Activated T-helper 9 cell treated with anti-CD3 and anti-CD28 coated beads, Interleukin-2, amount 50 U/mL, for 16 hours (primary cell): ENCODE measurements at places on chromosomes 1 and 21.

DNA sequence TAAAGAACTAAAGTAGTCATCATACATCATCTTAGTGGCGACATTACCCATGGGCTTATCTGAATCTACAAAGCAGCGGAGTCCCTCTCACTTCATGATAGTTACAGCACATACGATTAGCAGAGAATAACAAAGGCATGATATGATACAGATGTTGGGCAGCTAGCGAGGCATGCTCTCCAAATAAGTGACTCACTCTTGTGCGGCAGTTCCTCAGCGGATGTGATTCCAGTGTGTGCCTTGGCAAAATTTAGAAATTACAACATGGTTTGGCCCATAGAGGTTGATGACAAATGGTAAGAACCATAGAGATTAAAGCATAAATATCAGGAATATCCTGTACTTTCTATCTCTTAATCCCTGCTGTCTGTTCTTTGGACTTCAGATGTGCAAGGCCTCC, 48.1 kb upstream of the PAXBP1 start:
- DNase-seq = no peak

GRCh38 chr1:199946305-199947155, 81.0 kb upstream of the NR5A2 start:
- DNase-seq = no peak

DNA sequence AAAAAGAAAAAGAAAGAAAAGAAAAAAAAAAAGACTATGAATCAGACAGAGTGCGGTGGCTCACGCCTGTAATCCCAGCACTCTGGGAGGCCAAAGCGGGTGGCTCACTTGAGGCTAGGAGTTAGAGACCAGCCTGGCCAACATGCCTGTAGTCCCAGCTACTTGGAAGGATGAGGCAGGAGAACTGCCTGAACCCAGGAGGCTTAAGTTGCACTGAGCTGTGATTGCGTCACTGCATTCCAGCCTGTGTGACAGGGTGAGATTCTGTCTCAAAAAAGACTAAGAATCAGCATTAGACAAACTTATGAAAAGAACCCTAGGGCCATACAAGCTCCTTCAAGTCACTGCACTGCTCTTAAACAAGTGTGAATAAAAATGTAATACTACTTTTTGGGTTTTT, 16.9 kb downstream of the PSMB4 start:
- DNase-seq = no peak

- no peak for DNase-seq
Observed at GRCh38 chr1:38992412-38993111, 1.5 kb downstream of the AKIRIN1 start.

DNA sequence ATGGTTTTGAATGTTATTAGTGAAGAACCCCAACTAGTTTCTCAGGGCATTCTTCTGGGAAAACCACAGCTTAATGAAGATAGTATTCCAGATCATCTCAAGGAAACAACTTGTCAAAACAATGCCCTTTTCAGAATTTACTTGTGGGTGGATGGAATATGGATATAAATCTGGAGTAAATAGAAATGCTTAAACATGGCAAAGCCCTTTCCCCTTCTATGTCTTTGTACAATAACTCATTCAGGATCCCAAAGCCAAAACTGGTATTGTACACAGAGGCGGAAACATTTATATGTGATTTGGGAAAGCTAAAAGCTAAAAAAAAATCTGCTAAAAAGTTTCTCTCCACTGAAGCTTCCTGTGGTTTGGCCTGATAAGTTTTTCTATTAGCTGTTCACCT, 55.5 kb upstream of the RGS5 start:
- no peak for DNase-seq

DNA sequence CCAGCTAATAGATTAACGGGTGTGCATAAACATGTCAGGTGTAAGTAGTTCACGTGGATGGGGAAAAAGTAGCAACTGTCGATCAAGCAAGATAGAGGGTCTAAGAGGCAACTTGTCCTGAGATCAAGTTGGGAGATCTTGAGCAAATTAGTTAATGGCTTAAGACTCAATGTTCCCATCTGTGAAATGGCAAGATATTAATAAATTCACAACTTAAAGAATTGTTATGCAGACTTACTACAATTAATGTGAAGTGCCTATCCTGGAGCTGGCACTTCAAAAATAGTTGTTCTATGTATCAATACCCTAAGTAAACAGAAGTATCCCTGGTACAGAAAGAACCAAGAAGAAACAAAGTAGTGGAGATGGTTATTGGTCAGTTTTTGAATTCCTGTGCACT, 312.4 kb downstream of the ASTN1 start:
- DNase-seq = no peak

- no peak for DNase-seq
Observed at GRCh38 chr1:117828201-117828600, 101.2 kb downstream of the GDAP2 start.

DNA sequence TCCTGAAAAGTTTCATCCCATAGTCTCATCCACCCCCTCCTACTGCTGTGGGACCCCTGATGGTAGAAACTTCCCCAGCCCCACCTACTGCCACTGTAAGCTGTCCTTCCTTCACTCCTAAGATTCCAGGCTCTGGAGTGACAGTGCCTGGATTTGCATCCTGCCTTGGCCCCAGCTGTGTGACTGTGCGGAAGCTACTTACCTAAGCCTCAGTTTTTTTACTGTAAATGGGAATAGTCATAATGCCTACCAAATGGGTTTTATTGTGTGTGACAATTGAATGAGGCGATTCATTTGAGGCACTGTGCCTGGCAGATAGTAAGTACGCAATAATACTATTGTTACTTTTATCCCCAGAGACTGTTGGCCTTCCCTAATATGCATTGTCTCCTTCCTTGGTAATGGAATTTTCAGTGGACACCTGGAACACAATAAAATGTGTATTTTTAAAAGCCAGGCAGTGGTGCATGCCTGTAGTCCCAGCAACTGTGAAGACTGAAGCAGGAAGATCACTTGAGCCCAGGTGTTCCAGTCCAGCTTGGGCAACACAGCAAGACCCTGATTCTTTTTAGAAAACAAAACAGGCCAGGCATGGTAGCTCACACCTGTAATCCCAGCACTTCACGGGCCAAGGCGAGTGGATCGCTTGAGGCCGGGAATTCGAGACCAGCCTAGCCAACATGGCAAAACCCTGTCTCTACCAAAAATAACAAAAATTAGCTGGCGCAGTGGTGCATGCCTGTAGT, 55.0 kb upstream of the ZNF326 start:
- no peak for DNase-seq

- DNase-seq = no peak
Observed at GRCh38 chr1:25873120-25873519, 2.4 kb downstream of the PAQR7 start.

GRCh38 chr1:87685311-87686135, 356.8 kb downstream of the LMO4 start:
- no peak for DNase-seq

DNA sequence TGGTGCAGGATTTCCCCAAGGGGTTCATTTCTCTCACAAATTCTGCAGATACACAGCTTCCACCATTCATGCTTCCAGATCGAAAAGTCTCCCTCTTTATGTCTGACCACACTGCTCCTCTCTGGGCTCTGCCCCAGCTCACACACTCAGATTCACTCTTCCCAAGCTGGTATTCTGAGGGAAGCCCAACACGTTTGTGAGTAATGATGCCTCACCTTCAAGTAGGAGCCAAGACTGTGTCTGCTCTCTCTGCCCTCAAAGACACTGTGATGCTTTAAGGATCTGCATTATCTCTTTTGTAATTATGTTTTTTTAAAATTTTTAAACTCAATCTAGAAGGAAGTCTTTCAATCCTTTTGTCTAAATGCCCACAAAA, 19.8 kb downstream of the PRAMEF11 start:
- DNase-seq = no peak

DNA sequence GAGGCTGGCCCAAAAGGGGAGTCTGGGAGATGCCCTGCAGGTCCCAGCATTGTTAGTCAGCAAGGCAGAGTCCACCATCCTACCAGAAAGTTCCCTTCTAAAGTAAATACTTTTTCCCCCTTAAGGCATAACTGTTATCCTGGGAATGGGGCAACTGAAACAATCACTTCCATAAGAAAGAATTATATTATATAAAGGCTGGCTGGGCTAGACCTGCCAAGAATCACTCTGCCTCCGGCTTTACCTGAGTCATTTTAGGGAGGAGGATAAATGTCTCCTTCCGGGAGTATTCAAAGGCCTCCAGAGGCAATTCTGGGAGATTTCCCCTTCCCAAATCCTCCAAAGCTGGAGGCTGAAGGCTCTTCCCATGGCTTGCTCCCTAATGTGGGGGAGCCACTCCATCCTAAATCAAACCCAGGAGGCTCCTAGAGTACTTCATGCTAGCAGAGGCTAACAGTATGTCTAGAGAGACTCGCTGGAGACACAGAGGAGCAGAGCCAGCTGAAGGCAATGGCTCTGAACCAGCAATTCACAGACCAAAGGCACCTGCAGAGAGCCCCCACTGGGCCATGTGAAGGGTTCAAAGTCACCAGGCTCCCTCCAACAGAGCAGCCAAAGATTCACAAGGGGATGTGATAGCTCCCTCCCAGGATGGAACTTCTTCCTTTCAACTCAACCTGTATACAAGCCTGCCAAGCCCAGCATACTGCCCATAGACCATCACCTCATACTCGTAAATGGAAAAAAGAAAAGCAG, 116.0 kb downstream of the ASTN1 start:
- no peak for DNase-seq

- DNase-seq = no peak
Observed at GRCh38 chr1:209207126-209207700, 376.3 kb upstream of the CAMK1G start.

GRCh38 chr1:89826594-89826993, 5.8 kb downstream of the LRRC8D start:
- no peak for DNase-seq

DNA sequence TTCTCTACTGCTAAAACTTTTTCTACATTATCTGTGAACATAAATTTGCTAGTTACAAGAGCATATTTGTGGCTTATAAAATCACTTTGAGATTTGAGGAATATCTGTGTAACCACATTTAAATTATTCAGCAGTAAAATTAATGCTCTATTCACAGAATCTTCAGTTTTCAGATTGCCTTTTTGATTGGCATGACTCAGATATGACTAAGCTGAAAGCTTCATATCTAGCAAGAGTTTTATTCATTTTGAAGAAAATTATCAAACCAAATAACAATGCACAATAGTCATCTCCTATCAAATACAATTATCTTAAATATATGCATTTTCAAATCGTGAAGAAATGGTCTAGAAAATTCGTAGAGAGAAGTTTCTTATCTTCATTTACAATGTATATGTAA, 1498.2 kb upstream of the B3GALT2 start:
- no peak for DNase-seq

GRCh38 chr1:210475806-210476205, 147.1 kb downstream of the HHAT start:
- no peak for DNase-seq

DNA sequence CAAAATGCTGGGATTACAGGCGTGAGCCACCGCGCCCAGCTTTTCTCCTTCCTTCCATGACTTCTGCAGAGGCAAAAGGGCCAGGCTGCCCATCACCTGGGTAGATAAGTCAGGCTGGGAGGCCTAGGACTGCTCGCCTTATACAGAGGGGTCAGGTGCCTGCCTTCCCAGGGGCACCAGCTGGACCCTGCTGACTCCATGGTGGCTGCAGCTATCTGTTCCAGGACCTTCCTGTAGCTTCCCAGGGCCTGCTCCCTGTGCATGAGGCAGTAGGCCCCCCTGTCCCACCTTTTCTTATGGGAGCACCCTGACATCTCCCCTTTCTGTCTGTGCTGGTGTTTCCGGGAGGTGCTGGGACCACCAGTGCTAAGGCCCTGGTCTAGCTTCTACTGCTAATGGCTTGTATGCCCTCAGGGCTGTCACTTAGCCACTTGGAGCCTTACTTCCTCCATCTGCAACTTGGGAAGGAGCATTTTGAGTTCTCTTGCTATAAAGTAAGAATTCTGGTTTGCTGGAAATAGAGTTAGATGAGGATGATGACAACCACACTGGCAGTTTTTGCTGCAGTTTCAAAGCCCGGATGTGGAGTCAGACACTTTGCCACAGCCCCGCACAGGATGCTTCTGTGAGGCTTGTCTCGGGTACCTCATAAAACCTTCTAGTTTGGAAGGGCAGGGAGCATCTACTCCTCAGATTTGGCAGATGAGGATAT, 14.4 kb downstream of the SOX13 start:
- DNase-seq = no peak

DNA sequence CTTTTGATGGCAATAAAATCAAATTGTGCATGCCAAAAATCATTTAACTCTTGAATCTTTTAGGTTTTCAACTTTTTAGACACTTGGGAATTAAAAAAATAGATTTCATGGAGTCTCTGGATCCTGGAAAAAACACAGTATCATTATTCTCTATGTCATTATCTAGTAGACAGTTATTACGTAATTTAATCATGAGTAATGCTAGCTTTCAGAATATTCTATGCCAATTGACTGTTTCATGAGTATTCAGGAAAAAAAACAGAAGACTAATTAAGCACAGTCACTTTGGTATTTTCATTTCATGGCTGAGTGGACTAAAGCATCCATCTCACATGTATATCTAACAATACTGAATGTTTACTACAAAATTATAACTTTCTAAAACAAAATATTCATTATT, 44.0 kb downstream of the ODF2L start:
- DNase-seq = no peak

DNA sequence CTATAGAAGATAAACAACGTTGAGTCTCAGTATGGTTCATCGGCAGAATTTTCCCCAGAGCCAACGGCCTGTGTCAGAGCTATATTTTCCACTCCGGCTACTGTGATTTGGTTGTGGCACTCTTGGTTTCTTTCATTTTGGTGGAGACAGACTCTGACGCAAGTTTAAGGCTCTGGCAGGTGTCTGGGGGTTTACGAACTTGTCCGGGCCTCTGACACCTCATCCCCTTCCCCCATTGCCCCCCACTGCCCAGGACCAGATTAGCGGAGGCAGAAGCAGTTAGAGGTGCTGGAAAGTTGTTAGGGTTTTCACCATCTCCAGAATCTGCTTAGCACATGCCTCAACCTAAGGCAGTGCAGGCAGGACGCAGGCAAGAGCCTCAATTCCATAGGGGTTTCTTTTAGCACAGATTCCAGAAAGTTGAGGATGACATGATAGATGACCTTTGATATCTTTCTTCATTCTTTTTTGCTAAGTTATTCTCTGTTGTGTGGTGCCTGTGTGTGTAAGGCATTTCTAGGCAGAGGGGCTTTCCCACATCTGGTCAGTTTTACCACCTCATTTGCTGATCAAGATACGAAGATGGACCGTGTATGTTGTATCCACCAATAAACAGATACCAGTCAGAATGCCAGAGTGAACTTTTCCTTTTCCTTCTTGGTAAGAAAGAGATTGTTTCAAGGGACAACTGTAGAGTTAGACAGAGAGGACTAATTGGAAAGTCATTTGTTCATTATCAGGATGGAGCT, 18.4 kb upstream of the IL10 start:
- DNase-seq = no peak

GRCh38 chr1:155297384-155297783, 3.9 kb downstream of the PKLR start:
- DNase-seq = no peak

DNA sequence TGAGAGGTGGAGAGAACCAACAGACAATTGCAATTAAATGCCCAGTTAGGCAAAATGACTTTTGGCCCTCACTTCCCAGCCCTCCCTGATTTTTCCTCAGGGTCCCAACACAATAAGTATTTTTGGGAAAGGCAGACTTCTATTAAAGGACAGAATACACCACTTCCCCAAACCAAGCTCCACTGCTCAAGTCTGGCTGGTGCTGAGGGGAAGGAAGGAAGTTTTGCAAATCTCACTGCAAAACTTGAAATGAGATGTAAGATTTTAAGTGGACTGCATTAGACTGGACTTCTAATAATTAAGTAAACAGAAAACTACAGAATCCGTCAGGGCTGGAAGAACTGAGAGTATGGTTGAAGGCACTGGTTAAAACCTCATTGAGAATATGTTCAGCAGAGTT, 32.2 kb upstream of the CD1D start:
- DNase-seq = no peak

- no peak for DNase-seq
Observed at GRCh38 chr21:21200939-21201615, 202.9 kb downstream of the NCAM2 start.
